Mesothelial cell of epicardium (in vitro differentiated cells): ENCODE measurements at places on chromosomes 5 and 9. TPM values are rescaled to one million over a fixed set of nuclear protein-coding genes. Genes with fewer than 3 reads are reported as not detected.

DNA sequence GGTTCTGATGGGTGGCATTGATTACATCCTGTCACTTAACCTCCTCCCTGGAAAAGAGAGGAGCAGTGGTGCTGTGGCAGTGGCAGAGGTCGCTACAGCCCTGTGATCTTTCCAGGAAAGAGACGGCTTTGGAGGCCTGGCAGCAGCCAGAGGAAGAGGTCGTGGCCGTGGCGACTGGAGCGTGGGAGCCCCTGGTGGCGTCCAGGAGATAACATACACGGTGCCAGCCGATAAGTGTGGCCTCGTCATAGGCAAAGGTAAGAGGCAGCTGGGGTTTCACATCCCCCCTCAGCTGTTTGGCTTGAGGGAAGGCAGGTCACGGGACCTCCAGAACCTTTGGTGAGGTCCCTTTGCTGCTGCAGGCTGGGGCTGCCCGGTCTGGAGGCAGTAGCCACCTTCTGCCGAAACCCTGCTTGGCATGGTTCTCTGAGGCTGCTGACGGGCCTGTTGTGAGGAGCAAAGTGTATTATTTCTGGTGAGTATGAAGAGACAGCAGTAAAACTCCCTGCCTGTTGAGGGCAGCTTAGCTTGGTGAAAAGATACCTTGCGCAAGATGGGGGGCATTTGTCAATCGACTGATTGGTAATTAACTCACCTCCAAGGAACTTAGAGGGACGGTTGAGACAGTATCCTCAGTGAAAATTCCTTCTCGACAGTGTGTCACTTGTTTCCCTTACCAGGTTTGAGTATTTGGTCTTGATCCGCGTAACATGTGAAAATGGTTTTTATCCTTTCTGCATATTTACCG is 38.0 kb upstream of the PRDM12 start:
- DNase-seq, result no peak
- no peaks in the 10 kb centered on the region for H3K4me1 ChIP-seq
- peaks cover 23% of the 10 kb centered on the region for H3K36me3 ChIP-seq
- H3K27ac ChIP-seq, result no peak overlapping the region
- no peaks in the 10 kb centered on the region for H3K27me3 ChIP-seq

DNA sequence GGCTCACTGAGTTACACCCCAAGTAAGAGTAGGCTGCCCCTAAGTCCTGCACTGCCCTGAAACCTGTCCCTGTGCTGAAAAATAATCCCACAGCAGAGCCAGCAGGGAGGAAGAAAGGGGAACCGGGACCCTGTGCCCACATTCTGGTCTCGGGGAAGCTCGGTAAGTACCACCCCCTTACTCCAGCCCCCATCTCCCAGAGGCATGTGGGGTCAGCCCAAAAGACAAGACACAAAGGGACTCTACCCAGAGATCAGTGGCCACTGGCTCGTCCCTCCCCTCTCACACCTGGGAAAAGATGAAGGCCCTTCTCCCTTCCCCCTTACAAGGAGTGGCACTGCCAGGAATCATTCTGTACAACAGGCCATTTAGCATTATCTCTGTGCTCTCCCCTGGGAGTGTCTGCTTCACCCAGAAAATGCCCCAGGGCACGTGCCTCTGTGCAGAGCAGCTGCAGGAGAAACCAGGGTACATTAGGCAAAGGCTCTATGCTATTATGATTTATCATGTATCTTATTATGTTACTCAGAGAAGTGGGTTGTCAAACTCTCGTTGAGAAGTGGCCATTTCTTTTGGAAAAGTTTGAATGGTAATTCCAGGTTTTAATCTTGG is 71.3 kb downstream of the NDFIP1 start:
- peaks cover 3% of the 10 kb centered on the region for H3K4me1 ChIP-seq
- no peak for DNase-seq
- no peak overlapping the region for H3K27ac ChIP-seq
- no peaks in the 10 kb centered on the region for H3K36me3 ChIP-seq

DNA sequence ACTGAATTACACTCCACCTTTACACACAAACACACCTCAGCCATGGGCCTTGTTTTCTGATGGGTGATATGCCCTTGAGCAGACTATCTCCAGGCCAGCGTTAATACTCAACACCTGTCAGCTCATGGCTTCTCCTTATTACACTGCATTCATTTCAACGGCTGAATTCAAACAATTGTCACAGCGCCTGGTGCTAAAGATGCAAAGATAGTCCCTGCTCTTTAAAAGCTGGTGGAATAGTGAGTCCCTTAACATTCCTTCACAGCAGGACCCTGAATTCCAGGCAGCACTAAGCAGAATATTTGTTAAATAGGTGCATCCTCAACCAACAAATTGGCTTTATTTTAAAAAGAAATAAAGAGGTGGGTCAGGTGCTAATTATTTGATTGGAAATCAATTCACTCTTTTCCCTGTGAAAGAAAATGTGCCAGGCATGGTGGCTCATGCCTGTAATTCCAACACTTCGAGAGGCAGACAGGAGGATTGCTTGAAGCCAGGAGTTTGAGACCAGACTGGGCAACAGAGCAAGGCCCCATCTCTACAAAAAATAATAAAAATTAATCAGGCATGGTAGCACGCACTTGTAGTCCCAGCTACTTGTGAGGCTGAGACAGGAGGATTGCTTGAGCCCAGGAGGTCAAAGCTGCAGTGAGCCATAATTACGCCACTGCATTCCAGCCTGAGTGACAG is 155.7 kb upstream of the EFNA5 start:
- peaks cover 4% of the 10 kb centered on the region for H3K4me1 ChIP-seq
- no peaks in the 10 kb centered on the region for H3K36me3 ChIP-seq
- no peak overlapping the region for H3K27ac ChIP-seq
- no peaks in the 10 kb centered on the region for H3K27me3 ChIP-seq
- no peak overlapping the region for H3K4me3 ChIP-seq

Gene PCDHGB6
- 74.0 to 76.3 TPM (median 75.7 TPM) in 3 replicates for total RNA-seq

Gene OLFML2A
- total RNA-seq, result 36.1 to 37.4 TPM (median 37.1 TPM) in 3 replicates

Gene CRHBP
- 5.3 to 10.7 TPM (median 8.0 TPM) in 3 replicates for total RNA-seq
